ENCODE measurements at places on chromosomes 5 and 9. TPM values are rescaled to one million over a fixed set of nuclear protein-coding genes. Genes with fewer than 3 reads are reported as not detected.

The PIP5KL1 gene
- 0.65 TPM for total RNA-seq

DNA sequence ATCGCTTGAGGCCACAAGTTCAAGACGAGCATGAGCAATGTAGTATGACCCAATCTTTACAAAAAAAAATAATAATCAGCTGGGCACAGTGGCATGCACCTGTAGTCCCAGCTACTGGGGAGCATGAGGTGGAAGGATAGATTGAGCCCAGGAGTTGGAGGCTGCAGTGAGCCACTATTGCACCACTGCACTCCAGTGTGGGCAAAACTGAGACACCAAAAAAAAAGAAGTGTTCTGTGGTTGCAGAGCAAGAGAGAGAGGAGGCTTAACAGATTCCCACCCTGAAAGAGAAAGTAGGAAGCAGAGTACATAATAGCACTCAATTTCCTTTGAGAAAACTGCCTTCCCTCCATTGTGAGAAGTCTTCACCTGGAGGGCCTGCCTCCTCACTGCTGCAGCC, 52.6 kb downstream of the ALDH7A1 start:
- no peak for DNase-seq

DNA sequence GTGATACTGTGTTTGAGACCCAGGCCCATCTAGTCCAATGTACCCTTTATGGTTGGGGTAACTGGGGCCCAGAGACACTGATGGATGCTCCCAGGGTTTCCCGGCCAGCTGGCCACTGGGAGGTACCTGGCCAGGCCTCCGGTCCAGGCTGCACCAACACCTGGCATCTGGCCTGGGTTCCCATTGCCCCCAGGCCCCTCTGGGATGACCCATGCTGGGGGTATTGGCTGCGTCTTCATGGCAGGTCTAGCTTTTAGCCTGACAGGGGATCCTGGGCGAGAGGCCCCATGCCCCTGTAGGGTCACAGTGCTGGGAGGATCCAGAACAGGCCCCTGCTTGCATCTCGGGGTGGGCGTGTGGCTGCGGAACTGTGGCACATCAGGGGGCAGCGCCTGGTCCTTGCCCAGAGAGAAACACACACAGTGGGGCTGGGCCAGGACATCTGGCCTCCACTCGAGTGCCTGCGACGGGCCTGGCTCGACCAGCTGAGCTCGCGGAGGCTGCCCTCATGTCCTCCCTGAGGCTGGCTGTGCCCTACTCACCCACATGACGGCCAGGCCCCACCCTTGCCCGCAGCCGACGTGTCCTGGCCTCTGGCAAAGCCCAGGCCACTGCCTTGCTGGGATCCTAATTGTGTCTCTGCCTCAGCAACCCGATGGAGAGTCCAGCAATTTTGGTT, 21.5 kb upstream of the COL5A1 start:
- no peak for DNase-seq

DNA sequence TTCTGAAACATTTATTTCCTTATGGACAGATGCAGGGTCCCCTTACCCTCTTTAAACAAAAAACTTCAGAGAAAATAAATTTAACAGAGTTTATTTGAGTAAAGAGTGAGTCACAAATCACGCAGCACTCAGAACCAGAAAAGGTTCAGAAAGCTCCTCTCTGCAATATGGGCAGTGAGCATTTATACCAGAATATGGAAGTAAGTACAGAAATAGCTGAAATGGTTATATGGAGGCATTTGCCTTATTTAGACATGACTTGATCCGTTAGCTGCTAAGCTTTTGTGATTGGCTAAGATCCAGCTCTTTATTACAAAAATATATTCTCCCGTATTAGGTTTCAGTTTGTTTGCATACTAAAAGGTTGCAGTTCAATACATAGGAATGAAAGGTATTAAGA, 1554.1 kb downstream of the EFNA5 start:
- no peak for DNase-seq

GRCh38 chr9:134502266-134502791, 139.3 kb upstream of the COL5A1 start:
- DNase-seq, result no peak

DNA sequence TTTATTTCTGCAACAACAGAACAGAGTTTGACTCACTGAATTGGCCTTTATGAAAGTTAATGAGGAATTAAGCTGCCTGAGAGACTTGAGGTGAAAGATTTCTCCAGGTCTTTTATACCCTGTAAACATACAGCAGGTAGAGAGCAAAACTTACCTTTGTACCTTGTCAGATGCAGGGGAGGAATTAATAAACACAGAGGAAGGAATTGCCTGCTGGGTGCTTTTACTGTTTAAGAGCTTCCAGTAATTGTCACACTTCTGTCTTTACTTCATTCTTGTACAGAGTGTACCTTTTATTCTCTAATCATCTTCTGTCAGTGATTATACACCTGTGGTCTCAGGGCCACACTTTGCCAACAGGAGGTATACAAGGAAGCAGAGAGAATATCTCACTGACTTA, 94.0 kb upstream of the GRIN3A start:
- no peak for DNase-seq

DNA sequence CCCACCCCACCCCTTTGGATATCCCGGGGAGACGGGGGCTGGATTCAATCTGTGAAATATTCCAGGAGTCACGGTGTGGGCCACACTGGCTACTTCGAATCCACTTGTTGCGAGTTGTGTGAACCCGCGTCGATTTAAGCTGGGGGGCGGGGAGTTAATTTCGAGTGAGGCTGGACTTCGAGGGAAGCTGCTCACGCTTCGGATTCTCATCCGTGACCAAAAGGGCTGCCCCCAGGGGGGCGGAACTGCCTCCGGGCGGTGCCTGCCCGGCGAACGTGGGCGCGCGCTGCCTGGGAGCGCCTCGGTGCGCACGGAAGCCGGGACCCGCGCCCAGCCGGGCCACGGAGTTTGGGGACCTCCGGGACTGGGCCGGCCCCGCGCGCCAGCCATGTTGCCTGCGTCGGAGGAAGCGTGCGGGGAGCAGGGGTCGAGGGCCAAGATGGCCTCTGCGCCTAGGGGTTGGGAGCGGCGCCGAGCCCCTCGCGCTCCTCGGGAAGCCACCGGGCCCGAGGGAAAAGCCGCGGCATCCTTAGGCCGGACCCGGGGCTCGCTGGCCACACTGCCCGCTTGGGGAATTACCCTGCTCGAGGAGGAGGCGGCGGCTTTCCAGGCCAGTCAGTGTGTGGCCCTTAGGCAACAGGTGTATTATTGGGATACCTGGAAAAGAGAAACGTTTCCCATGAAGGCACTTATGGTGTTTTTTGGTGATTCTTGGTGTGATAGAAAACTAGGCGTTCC, 975 bp downstream of the OCLN start:
- no peak for DNase-seq

The ENHO gene
- not detected for total RNA-seq

The CCNJL gene
- total RNA-seq, result 4.2 TPM

The TNFSF15 gene
- 1.3 TPM for total RNA-seq

- no peak for DNase-seq
Measured at GRCh38 chr5:436641-436975, 6.4 kb upstream of the EXOC3 start.

DNA sequence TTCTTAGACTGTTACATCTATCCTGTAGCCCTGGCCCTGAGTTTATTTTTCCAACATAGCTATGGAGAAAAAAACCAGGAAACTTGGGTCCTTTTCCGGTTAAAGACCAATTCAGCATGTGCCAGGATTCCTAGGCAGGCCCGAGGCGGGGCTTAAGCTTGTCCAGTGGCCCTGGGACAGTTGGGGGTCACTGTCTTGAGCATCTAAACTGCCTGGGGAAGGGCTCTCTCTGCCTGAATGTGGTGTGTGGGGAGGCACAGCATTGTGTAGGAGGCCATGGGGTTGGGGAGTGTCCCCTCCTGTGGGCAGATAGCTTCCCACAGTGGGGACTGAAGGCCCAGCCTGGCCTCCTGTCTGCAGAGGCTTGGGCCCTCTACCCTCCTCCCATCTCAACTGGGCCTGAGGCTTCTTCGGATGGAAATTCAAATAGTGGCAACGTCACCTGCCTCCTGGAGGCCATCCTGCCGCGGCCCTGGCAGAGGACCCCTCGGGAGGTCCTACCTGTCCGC, 88.8 kb downstream of the PHF2 start:
- no peak for DNase-seq

The HRH2 gene
- total RNA-seq, result 0.10 TPM

DNA sequence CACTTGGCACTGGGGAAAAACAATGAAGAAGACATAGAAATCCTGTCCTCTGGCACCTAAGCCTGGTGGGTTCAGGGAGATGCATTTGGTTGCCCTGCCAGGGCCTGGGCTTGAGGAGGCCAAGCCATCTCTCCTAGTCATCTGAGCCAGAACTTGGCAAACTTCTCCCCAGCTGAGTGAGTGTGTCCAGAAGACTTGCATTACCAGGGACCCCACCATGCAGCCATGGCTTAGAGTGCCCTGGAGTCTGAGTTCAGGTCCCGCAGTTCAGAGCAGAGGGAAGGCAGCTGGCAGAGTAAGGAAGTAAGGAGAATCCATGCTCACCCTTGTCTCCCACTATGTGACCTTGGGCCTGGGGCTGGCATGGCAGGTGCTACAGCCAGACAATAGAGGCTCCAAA, 37.4 kb upstream of the FCN1 start:
- DNase-seq, result no peak

- no peak for DNase-seq
Measured at GRCh38 chr5:154215571-154216325, 25.2 kb downstream of the GALNT10 start.

GRCh38 chr5:573976-574375, 38.2 kb upstream of the CEP72 start:
- DNase-seq, result no peak

- DNase-seq, result no peak
Measured at GRCh38 chr9:92738661-92739081, 26.0 kb downstream of the BICD2 start.

DNA sequence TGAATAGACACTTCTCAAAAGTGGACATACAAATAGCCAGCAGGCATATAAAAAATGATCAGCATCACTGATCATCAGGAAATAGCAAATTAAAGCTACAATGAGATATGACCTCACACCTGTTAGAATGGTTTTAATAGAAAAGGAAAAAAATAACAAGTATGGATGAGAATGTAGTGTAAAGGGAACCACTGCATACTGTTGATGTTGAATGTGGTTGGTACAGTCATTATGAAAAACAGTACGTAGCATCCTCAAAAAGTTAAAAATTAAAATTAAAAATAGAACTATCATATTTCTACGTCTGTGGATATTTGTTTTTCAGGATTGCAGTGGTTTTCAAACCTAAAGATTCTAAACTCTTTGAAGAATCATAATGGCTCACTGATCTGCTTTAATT, 215.1 kb upstream of the NREP start:
- DNase-seq, result no peak

DNA sequence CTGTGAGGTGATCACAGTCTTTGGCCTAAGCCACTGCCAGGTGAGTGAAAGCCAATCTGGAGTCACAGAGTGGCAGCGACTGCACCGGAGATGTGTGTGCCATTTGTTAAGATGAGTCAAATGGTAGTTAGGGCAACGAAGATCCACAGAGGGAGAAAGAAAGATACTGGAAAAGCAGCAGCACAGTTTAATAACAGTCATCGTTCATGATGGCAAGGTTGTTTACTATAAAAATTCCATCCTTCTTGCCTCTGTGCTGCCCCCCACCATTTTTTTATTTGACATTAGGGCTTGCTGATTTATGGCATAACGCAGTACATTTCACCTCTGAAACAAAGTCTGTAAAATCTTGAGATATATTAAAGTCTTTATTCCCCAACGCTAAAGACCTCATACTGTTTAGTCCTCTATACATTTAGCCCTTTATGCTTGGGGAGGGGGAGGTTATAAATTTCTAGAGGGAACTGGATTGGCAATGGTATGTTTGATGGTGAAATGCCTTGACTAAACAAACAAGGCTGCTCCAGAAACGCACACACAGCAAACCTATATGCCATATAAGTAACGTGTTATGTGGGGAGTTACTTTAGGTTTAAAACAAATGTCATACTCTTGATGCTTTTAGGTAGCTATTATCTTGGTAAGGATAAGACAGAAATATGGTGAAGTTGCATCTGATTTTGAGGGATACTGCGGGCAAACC, 55.8 kb upstream of the ABL1 start:
- DNase-seq, result peak; percentile 21

DNA sequence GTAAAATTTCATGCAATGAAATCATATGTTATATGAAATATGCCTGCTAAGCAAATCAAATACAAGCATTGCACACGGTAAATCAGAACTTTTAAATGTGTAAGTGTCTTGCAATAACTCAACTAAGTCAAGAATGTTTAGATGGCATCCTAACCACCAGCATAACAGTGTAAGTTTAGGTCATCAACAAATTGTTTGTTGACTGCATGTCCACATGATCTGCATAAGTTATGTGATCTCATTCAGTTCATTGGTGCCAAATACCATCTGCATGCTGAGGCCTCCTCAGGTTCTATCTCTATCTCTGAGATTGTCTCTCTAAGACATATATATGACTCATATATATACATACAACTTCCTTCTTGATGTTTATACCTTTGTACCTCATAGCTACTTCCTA, 159.6 kb upstream of the STK32A start:
- no peak for DNase-seq

The ADAMTS13 gene
- 6.0 TPM for total RNA-seq

The NAA35 gene
- total RNA-seq, result 35.1 TPM

- peak; percentile 80 for DNase-seq
Measured at GRCh38 chr5:147567917-147568598, 58.2 kb upstream of the DPYSL3 start.

DNA sequence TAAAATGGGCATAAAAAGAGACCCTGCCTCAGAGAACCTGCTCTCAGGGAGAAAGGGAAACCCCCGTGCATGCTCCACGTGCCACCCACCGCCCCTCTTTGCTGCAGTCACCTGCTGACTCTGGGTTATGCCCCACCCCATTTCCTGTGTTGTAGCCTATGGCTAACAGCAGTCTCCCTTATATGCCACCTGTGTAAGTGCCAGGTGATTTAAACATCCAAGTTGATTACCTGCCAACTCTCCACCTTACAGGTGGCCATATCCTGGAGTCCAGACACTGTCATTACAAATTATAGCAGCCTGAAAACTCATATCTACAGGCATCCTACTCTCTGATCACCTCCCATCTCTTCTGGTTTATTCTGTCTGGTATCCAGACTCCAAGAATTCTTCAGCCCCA, 242.6 kb downstream of the HSPA4 start:
- DNase-seq, result no peak

- DNase-seq, result no peak
Measured at GRCh38 chr5:18008940-18009339, 374.7 kb downstream of the TAF11L14 start.

GRCh38 chr9:9820436-9820835, 792.4 kb downstream of the PTPRD start:
- peak; percentile 73 for DNase-seq

- no peak for DNase-seq
Measured at GRCh38 chr5:62607615-62608014, 29.0 kb downstream of the LRRC70 start.

The STRBP gene
- 26.0 TPM for total RNA-seq

Measured in renal cortical epithelial cell (primary cell).